ENCODE measurements at places on chromosomes 2 and 18.

DNA sequence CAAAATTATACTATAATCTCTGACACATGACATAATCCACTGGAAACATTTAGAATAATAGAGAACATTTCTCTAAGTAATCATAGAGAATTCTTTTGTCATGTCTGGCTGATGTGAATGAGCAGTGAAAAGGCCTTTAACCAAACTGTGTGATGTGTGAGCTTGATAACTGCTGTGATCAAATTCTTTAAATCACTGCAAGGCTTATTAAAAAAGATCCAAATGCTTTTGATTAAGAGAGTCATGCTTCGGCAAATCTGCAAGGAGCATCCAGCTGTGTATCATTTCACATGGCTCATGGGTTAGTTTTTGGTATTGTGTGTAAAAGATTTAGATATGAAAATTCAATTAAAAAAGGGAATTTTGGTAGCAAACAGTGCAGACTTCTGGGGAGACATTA lies 58.6 kb upstream of the TFPI start:
- no peaks in the 10 kb centered on the region for H3K4me1 ChIP-seq
- no peak overlapping the region for H3K27ac ChIP-seq
- no peak for DNase-seq
- H3K36me3 ChIP-seq: no peaks in the 10 kb centered on the region
- no peak overlapping the region for H3K4me3 ChIP-seq
- no peaks in the 10 kb centered on the region for H3K27me3 ChIP-seq

- no peaks in the 10 kb centered on the region for H3K4me1 ChIP-seq
- H3K27ac ChIP-seq: no peak overlapping the region
- no peak overlapping the region for H3K4me3 ChIP-seq
- H3K27me3 ChIP-seq: no peaks in the 10 kb centered on the region
Measured at GRCh38 chr2:166184789-166185188, 57.0 kb upstream of the SCN1A start.

DNA sequence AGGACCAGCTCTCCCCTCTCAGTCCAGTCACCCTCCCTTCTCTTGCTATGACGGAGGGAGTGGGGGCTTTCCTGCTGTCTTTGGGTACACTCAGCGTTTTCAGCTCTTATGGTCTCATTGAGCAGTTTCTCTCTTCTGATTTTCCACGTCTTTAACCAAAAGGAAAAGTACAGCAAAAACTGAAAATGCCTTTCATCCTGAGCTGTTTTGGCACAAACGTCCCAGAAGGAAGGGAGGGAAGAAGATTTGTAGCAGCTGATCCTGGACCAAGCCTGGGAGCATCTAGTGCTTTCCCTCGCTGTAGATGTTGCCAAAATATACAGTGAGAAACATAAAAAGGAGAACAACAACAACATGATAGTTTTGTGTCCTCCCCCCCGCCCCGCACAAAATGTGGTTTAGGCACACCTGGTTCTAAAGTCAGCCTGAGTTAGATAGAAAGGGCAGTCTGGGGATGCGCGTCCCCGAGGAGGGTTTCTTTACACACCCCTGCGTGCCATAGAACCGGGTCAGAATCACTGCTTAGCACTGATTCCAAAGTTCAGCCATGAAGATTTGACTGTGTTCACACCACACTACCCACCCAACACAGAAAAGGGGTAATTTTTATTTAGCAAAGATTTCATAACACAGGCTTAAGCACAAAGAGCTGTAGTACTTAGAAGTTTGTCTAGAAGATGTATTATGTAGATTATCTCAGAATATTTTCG lies 53.4 kb downstream of the SLC40A1 start:
- H3K36me3 ChIP-seq: no peaks in the 10 kb centered on the region
- no peaks in the 10 kb centered on the region for H3K27me3 ChIP-seq
- no peak overlapping the region for H3K4me3 ChIP-seq
- DNase-seq: no peak

- H3K4me3 ChIP-seq: no peak overlapping the region
- no peaks in the 10 kb centered on the region for H3K27me3 ChIP-seq
- no peaks in the 10 kb centered on the region for H3K4me1 ChIP-seq
- no peak for DNase-seq
- H3K36me3 ChIP-seq: no peaks in the 10 kb centered on the region
- no peak overlapping the region for H3K27ac ChIP-seq
Measured at GRCh38 chr2:207183506-207183905, 17.8 kb upstream of the KLF7 start.

- peaks cover 28% of the 10 kb centered on the region for H3K4me1 ChIP-seq
- H3K27me3 ChIP-seq: no peaks in the 10 kb centered on the region
- peak; percentile 9 for DNase-seq
- no peaks in the 10 kb centered on the region for H3K36me3 ChIP-seq
- H3K27ac ChIP-seq: no peak overlapping the region
- H3K4me3 ChIP-seq: no peak overlapping the region
Measured at GRCh38 chr2:109448207-109448606, 165.6 kb downstream of the SEPTIN10 start.

DNA sequence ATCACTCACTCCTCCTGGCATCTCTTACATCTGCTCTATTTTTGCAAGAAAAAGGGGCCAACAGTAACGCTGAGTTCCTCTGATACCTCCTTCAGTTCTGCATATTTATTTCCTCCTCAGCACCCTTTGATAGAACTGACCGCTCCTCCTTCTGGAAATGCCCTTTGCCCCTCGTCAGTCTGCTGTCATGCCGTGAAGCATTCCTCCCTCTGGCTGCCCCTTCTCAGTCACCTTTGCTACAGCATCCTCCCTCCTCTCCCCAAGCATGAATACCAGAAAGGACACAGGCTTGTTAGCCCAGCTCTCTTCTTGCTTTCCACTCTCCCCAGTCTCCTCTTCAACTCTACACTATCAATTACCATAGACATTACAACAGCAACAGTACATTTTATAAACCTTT lies 135.4 kb downstream of the NBAS start:
- no peak overlapping the region for H3K27ac ChIP-seq
- DNase-seq: no peak
- H3K36me3 ChIP-seq: peaks cover 17% of the 10 kb centered on the region
- no peaks in the 10 kb centered on the region for H3K4me1 ChIP-seq
- no peaks in the 10 kb centered on the region for H3K27me3 ChIP-seq

GRCh38 chr2:205898744-205899143 lies 187.2 kb downstream of the INO80D start:
- no peak overlapping the region for H3K4me3 ChIP-seq
- H3K36me3 ChIP-seq: no peaks in the 10 kb centered on the region
- no peaks in the 10 kb centered on the region for H3K4me1 ChIP-seq
- no peaks in the 10 kb centered on the region for H3K27me3 ChIP-seq
- no peak overlapping the region for H3K27ac ChIP-seq

DNA sequence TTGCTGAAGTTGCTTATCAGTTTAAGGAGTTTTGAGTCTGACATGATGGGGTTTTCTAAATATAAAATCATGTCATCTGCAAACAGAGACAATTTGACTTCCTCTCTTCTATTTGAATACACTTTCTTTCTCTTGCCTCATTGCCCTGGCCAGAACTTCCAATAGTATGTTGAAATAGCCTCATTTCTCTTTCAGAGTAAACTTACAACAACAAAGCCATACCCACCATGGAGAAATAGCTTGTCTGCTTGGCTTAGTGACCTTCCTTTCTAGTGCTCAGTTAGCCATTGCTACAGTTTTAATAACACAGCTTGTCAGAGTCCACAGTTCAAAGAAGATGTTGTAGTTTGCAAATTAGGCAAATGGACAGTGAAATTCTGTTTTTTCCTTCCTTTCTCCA lies 228.0 kb downstream of the ETAA1 start:
- no peaks in the 10 kb centered on the region for H3K4me1 ChIP-seq
- no peak overlapping the region for H3K27ac ChIP-seq
- no peaks in the 10 kb centered on the region for H3K36me3 ChIP-seq
- H3K27me3 ChIP-seq: no peaks in the 10 kb centered on the region
- DNase-seq: no peak
- H3K4me3 ChIP-seq: no peak overlapping the region

DNA sequence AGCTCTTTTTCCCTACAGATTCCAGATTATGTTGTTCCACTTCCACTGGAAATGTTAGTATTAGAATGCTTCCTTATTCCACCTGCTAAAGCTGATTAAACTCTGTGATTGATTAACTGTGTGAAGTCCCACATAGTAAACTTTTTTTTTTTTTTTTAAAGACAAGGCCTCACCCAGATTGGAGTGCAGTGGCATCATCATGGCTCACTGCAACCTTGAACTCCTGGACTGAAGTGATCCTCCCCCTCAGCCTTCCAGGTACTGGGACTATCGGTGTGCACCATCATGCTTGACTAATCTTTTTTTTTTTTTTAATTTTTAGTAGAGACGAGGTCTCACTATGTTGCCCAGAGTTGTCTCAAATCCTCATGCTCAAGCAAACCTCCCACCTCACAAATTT lies 108.5 kb upstream of the RBMS1 start:
- no peaks in the 10 kb centered on the region for H3K36me3 ChIP-seq
- H3K4me3 ChIP-seq: no peak overlapping the region
- no peaks in the 10 kb centered on the region for H3K4me1 ChIP-seq
- no peak overlapping the region for H3K27ac ChIP-seq
- no peaks in the 10 kb centered on the region for H3K27me3 ChIP-seq
- no peak for DNase-seq

DNA sequence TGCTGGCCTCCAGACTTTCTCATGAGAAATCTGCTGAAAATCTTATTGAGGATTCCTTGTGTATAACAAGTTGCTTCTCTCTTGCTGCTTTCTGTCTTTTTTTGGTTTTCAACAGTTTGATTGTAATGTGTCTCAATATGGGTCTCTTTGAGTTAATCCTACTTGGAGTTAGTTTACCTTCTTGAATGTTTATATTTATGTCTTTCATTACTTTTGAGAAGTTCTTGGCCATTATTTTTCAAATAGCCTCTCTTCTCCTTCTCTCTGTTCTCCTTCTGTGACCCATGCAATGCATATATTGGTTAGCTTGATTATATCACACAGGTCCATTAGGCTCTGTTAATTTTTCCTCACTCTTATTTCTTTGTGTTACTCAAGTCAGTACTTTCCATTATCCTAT lies 67.4 kb upstream of the ADAM23 start:
- no peaks in the 10 kb centered on the region for H3K27me3 ChIP-seq
- no peak for DNase-seq
- no peaks in the 10 kb centered on the region for H3K4me1 ChIP-seq
- no peak overlapping the region for H3K27ac ChIP-seq

DNA sequence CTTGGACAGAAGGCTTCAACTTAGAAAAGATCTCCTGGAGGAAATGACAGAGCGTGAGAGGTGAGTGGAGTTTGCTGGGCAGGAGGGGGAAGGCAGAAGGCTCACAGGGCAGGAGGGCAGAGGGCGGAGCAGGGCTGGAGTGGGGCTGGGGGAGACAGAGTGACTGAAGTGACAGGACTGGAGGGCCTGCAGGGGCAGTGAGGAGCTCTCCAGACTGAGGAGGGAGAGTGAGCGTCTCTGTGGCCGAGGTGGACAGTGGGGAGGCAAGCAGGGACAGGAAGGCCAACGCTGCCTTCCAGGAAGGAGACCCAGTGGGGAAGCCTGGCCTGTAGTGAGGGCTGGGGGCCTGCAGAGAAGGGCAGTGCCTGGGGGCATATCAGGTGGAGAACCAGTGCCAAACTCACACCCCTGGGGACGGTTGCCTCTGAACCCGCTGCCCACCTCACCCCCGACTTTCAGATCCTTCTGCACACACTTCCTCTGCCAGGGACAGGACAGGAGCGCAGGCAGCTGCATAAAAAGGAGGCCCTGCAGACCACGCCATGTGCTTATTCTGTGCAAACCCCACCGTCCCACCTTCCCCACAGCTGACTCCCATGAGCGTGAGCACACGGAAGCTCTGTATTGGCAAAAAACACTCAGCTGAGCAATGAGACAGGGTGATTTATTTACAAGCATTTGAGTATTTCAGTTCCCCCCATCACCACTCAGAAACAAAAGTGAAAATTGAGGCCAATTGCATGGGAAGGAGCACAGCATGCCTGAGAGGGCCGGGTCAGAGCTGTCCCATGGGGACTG lies 244.3 kb downstream of the FAM210A start:
- peak; percentile 61 for DNase-seq
- H3K4me3 ChIP-seq: no peak overlapping the region
- H3K36me3 ChIP-seq: no peaks in the 10 kb centered on the region
- no peaks in the 10 kb centered on the region for H3K4me1 ChIP-seq
- H3K27ac ChIP-seq: no peak overlapping the region

GRCh38 chr2:18297534-18298058 lies 262.9 kb downstream of the RDH14 start:
- no peak overlapping the region for H3K27ac ChIP-seq
- H3K4me3 ChIP-seq: no peak overlapping the region

DNA sequence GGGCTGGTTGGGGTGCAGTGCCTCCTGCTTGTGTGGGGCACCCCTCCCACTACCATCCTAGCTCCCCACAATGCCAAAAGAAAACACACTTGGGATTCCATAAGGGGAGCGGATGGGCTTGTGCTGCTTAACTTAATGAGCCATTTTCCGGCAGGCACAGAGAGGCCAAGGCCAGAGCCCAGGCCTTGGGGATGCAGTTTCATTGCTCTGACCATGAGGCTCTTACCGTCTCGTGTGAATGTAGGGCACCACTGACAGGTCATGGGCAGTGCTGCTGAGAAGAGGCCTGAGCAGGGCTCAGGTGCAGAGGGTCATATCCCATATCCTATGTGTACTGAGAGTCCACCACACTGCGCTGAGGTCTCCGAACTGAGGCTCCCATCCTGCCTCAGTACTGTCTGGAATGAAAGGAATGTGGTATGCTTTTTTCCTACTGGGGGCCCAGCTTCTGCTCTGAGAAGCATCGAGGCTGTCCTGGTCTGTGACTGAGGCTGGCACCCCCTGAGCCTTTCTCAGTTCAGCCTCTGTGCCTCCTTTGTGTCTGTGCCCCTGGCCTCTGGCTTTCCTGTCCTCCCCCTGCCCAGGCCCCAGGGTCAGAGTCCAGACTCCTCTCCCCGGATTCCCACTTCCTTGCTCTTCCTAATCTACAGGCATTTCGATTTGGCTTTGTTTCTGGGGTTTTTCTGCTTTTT lies 45.2 kb upstream of the MAPRE3 start:
- H3K27me3 ChIP-seq: no peaks in the 10 kb centered on the region
- DNase-seq: no peak
- H3K36me3 ChIP-seq: no peaks in the 10 kb centered on the region
- no peak overlapping the region for H3K4me3 ChIP-seq

DNA sequence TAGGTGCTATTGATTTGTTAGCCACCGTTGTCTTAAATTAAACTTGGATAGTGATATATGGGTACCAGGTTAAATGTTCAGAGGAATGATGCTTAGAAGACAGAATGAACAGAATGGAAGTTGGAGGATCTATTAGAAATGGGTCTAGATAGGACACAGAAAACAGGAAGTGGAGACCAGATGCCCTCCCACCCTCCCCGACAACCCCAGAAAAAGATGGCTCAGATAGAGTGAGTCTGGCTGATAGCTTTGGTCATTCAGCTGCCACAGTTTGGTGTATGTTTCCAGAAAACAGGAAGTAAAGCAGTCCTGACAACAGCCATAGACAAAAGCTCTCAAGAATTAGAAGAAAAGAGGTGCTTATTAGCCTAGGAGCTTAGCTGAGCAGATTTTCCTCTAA lies 71.5 kb upstream of the DSG1 start:
- H3K36me3 ChIP-seq: no peaks in the 10 kb centered on the region
- H3K27me3 ChIP-seq: no peaks in the 10 kb centered on the region
- peaks cover 5% of the 10 kb centered on the region for H3K4me1 ChIP-seq
- no peak overlapping the region for H3K27ac ChIP-seq
- no peak for DNase-seq
